ENCODE measurements at places on chromosomes 5 and 9.

- DNase-seq, result no peak
Observed at GRCh38 chr5:106766916-106767315, 903.8 kb downstream of the EFNA5 start.

- no peak for DNase-seq
Observed at GRCh38 chr9:71253011-71253410, 131.6 kb upstream of the TRPM3 start.

- no peak for DNase-seq
Observed at GRCh38 chr9:130018265-130018664, 24.7 kb downstream of the FNBP1 start.

- DNase-seq, result no peak
Observed at GRCh38 chr5:111511831-111512374, 432 bp downstream of the STARD4 start.

GRCh38 chr9:8718121-8718725, 918.6 kb upstream of the DMAC1 start:
- no peak for DNase-seq

DNA sequence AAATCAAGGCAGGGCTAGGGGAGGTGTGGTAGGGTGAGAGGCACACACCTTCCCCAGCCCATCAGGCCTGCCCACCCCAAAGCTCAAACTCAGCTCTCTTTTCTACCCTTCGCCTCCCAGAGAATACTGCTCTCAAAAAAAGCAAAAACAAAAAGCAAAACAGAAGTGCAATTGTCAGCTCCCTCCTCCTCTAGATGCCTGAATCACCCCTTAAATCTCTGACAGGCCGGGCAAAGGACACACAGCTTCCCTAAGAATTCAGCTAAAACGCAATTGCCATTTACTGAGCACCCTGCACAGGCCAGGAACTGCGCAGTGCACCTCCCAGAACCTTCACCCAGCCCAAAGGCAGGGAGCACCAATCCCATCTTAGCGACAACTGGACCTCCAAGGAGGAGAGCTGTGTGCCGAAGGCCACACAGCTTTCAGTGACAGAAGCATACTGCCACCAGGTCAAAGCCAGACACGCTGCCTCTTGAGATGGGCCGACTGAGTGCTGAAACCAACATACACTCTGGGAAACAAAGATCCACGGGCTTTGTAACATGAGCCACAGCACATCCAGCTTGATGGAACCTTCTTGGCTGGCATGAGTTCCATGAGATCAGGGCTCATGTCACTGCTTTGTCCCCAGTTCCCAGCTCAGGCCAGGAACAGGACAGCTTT, 53.4 kb upstream of the STXBP1 start:
- DNase-seq, result no peak

DNA sequence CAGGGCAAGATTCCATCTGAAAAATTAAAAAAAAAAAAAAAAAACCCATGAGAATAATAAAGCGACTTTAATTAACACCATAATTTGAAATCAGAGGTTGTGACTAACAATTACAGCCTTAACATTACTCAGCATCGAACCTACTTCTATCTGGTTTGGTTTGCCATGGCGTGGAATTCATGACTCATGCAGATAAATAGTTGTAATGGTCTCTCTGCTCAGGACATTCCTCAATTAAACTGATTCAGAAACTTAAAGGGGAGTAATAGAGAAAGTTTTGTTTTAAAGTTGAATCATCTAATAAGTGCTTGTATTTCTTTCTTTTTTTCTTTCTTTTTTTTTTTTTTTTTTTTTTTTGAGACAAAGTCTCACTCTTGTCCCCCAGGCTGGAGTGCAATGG, 135.5 kb downstream of the SPATA31D1 start:
- DNase-seq, result no peak

DNA sequence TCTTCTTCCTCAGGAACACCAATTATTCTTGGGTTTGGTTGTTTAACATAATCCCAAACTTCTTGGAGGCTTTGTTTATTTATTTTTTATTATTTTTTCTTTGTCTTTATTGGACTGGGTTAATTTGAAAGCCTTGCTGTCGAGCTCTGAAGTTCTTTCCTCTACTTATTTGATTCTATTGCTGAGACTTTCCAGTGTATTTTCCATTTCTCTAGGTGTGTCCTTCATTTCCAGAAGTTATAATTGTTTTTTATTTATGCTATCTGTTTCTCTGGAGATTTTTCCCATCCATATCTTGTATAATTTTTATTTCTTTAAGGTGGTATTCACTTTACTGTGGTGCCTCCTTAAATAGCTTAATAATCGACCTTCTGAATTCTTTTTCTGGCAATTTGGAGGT, 8.8 kb upstream of the RIOK2 start:
- DNase-seq, result no peak

- no peak for DNase-seq
Observed at GRCh38 chr5:81283976-81284375, 17.4 kb upstream of the ZCCHC9 start.

- DNase-seq, result no peak
Observed at GRCh38 chr5:88159591-88159990, 109.1 kb downstream of the TMEM161B start.

DNA sequence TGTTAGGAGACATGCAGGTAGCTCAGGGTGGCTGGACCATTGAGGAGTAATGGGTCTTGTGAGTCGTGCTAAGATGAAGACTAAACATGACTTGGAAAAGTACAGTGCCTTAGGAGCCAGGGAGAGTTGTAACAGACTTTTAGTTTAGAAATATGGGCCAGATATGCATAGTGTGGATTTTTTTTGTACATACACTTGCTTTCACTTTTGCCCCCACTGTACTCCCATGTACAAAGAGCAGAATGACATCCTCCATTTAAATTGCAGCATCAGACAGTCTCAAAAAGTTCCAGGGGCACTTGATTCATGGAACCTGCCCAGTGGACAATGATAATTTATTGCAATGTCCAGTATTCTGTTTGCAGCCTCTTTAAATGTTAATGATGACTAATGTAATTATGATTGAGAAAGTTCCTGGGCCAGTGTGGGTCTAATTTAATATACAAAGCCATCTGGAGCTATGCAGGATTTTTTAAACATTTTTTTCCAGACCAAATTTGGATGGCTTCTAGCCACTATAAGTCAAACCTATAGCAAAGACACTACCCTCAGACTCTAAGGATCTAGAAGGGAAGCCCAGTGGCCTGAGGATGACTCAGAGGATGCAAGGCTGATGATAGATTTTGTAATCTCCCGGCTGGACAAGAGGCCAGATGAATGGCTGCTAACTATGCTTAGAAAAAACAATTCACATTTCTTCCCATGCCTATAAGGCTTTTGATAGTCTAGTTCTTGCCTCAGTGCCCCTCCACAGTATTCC, 80.1 kb downstream of the TRPC7 start:
- DNase-seq, result no peak

DNA sequence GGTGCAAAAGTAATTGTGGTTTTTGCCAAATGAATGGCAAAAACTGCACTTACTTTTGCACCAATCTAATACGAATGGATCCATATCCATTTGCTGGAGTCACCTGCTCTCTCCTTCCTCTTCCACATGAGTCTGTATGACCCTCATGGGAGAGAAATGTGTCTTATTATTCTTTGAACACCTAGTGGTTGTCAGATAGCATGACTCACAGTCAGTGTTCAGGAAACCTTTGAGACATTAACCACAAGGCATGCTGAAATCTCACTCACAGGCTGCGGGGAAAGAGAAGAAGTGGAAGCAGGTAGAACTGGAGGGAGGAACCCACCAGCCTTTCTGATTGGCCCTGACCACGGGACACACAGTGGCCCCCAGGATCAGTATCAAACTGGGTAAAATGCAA, 222.8 kb upstream of the KLF4 start:
- no peak for DNase-seq

GRCh38 chr9:85319936-85320656, 421.7 kb downstream of the AGTPBP1 start:
- DNase-seq, result no peak

DNA sequence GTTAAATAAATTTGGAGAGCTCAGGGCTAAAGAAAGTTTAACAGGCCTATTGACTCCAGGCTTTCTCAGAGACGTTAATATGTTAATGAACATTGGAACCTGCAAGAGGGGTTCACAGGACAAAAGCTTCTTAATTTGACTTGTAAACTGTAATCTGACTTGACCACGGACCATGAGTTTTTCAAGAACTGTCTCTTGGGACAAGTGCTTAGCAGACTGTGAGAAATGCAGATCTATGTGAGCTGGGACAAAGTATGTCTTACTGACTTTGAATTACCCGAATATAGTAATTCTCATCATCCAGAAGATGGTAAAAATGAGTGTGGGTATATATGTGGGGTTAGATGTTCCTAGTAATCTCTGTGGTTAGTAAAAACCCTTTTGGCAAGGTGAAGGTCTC, 186.6 kb downstream of the ATP10B start:
- no peak for DNase-seq

- no peak for DNase-seq
Observed at GRCh38 chr5:38347040-38347763, 88.8 kb downstream of the EGFLAM start.

- no peak for DNase-seq
Observed at GRCh38 chr9:108836319-108836718, 19.5 kb downstream of the ACTL7B start.

DNA sequence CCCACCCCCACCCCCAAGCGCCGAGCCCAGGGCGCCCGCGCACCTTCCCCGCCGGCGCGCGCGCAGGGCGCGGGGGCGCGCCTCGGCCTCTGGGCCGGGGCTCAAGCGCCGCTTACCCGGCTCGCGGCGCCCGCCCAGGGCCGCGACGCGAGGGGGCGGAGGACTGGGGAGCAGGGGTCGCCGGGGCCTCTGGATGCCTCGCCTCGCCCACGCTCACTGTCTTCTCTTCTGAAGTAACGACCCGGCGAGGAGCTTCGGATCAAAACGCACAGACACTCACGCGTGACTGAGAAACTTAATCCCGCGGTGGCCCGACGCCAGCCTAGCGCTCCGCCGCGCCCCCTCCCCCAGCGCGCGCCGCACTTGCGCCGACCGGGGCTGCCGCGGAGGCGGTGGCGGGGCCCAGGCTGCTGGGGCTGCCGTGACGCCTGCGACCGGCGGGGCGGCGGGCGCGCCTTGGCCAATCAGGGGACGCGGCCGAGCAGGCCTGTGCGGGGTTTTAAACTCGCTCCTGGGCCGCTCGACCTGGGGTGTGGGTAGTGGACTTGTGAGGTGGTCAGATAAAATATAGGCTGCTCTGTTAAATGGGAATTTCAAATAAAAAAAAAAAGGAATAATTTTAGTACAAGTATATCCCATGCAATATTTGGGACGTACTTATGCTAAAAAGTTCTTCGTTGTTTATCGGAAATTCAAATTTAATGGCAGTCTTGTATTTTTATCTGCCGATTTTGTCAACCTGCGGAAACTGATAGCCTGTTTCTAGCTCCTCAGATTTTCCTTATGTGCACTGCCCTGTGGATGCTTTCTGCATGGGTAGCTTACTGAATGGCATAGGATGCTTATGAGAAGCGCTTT, at the start of gene MPDZ:
Gene MPDZ, minus strand, starts transcription at position 409 of the 858 bp plus-strand sequence. CDS start 29,377 bp downstream, outside the sequence.
- no peak for DNase-seq

DNA sequence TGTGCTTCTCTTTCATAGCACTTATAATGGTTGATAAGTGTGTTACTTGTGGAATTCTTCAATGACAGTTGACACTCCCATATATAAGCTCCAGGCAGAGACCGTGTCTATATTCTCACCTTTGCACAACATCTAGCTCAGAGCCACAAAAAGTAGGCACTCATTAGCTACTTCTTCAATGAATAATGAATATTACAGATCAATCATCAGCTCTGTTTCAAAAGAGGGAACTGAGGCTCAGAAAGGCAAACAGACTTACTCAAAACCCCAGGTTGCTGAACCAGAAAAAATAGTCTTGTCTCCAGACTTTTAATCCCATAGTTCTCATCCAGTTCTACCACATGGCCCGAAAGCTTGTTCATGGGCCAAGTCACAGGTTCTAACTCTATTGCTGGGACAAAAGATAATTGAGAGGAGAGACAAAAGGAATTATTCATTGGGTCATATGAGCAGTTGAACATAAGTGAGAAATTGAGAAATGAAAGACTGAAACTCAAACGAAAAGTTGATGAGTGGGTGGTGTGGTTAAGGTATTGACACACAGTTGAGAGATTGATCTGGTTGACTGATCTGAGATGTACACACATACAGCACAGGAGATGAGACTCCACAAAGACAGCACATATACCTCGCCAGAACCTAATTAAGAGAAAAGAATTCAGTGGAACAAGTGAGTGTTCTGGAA, 381.6 kb downstream of the EFNA5 start:
- DNase-seq, result no peak

DNA sequence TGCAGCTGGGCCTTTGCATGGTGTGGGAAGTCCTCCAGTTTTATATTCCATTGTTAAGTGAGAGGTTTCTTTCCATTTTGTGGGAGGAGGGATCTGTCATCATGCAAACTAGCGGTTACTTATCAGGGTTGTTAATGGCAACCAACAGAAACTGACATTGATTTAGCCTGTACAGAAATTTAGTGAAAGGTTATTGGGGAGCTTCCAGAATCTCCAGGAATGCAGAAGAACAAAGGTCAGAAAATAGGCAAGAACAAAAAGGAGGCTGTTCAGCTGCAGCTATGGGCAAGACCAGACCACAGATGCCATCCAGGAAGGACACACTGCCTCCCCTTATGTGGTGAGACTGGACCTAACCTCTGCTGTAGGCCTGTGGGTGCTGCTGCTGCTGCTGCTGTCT, 395.8 kb downstream of the KDM4C start:
- no peak for DNase-seq

DNA sequence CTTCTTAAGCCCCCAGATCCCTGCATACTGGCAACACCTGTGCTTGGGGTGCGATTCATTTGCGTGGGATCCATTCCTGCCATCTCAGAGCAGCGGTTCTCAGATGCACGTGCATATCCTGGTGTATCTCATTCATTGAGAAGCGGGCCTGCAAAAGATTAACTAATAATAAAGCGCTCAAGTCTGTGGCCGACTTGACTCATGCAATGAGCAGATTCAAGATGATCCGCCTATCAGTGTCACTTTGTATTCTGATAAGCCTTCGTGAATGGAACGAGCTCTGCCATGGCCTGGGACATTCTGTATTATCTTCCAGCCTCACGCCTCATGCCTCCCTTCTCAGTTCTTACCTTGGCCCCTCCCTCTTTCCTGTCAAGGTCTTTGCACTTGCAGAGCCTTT, 22.3 kb downstream of the C1QTNF2 start:
- no peak for DNase-seq

DNA sequence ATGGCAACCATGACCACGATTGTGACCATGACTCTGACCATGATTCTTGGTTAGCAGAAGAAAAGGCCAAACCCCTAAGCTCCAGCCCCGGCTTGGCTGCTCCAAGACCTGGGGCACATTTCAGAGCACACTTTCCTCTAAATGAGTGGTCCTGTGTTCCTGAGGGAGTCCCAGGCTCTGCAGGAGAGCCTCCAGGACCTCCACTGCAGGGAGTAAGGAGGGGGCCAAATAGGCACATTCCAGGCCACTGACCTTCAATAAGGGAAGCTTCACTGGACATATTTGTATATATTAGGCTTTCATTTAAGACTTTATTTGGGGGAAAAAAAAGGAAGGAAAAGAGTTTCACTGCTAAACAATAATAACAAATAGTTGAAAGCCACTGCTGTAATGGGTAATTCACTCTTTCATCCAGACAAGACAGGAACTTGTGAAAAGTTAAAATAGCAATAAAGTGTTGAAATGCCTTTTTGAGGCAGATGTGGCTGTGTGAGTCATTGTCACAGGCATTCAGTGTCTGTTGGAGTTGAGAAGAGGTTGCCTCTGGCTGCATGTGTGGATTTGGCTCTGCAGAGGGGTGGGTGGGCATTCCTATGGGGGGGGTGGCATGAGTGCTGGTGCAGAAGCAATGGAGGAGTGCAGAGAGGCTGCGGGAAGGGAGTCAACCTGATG, 63.9 kb upstream of the TGFBR1 start:
- no peak for DNase-seq
